ENCODE measurements at places on chromosomes 4 and X.

DNA sequence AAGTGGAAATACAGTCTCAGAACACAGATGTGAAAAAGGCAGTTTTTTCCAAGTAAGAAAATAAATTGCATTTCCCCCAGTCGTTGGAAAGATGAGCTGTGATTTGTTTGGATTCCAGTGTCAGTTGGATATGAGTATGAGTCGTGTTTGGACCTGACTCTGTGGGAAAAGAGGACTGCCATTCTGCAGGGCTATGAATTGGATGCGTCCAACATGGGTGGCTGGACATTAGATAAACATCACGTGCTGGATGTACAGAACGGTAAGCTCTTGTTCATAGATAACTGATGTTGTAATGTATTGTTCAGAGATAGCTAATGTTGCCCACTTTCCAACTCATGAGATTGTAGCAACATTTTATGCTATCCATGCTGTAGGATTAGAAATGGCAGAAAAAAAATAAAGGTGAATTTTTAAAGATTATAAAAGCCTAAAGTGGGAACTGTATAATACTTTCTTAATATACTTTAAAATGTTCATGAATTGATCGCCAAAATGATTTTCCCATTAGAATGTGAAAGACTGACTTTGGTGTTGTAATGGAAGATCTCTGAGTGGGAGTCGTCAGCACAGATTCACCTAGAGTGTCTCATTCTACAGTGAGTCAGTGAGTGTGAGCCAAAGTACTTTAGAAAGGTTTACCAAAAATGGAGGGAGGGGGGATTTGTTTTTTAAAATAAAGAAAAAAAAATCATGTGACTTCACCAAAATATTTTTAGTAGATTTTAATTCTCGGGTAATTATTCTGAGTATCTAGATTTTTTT, 178.7 kb downstream of the DCTD start:
- no peak for DNase-seq

DNA sequence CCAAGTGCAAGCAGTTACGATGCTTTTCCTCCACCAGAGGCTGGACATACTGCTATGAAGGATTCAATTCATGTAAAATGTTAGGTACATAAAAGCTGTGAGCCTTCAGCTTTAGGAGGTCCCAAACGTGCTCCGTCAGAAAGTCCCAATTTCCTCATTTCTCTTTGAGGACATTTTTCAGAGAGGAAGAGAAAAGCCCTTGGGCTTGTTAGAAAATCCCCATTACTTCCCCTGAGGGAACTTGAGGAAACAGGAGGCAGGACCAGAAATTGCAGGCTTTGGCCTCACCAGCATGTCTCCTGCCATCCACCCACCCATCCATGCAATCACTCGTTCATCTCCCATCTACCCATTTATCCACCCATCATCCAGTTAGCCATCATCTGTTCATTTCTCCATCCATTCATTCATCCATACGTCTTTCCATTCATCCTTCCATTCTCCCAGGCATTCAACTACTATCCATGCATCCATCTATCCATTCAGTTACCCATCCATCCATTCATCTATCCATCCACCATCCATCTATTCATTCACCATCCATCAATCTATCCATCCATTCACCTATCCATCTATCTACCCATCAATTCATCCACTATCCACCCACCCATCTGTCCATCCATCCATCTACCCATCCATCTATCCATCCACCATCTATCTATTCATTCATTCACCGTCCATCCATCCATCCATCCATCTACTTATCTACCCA, 223.5 kb downstream of the AFAP1 start:
- DNase-seq, result no peak

DNA sequence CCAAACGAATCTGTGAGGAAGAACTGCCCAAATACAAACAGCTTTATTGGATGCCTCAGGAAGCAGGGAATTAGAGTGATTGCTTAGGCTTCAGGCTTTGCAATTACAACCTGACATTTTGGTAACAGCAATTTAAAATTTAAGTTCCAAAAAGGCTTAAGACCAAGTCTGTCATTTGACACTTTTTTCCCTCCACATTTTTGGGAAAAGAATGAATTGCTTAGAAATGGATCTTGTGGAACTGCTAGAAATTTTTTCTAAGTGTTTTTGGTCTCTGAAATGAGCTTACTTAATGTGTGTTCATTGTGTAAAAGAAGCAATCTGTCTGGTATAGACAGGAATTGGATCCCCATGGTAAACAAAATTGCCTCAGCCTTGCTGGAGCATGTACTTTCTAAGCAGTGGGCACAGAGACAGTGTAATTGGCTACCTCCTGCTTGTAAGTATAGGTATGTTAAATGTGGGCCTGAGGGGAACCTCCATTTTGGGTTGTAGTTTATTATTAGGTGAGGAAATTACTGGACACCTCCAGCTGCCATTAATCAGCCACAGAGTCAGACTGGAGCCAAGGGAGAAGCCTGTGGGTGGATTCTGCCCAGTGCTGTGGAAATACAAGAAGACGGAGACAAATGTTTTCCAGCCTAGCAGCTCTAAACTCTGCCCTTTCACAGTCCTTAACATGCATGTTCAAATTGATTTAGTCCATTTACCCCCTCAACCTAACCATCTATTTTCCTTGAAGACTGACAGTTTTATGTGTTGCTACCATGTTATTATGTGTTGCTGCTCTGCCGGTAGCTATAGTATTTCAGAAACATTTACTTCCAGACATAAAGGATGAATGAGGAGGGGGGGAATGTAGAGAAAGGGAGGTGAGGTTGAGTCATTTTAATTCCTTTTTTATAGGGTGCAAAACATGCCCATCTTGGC, 473.0 kb downstream of the SPRY1 start:
- DNase-seq, result peak; percentile 14

DNA sequence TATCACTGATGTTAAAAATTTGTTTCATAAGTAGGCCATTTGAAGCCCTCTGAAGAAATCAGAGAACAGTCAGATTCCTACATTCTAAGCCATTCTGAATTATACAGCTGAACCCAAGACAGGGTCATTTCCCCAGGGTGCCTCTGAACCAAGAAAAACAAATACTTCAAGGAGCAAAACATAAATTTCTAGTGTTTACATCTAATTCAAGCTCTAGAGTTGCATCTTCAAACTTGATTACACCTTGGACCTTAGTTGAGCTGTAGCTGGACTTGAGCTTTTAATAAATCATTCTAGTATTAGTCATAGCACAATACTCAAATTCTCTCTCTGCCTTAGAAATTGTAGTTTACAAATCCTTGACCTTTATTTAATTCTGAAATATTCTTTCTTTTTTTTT, 87.6 kb upstream of the IL15 start:
- DNase-seq, result no peak

DNA sequence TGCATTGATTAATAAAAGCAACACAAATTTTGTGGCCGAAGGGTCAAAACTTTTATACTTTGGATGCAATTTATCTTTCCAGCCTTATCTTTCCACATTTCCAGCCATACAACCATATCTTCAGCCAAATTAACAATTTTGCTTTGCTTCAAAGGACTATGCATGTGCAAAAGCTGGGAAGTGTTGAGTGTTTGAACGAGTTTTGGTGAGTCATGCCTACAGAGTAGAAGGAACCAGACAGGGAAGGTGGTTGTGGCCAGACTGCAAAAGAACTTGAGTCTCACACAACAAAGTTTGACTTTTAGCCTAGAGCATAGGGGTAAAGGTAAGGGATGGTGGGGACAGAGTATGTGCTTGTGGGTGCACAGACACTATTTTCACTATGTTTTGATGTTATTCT, 53.0 kb upstream of the GABRA2 start:
- no peak for DNase-seq

GRCh38 chr4:165921546-165921945, 48.5 kb downstream of the TLL1 start:
- no peak for DNase-seq

- peak; percentile 68 for DNase-seq
Observed at GRCh38 chr4:3203971-3204431, 45.0 kb upstream of the MSANTD1 start.

DNA sequence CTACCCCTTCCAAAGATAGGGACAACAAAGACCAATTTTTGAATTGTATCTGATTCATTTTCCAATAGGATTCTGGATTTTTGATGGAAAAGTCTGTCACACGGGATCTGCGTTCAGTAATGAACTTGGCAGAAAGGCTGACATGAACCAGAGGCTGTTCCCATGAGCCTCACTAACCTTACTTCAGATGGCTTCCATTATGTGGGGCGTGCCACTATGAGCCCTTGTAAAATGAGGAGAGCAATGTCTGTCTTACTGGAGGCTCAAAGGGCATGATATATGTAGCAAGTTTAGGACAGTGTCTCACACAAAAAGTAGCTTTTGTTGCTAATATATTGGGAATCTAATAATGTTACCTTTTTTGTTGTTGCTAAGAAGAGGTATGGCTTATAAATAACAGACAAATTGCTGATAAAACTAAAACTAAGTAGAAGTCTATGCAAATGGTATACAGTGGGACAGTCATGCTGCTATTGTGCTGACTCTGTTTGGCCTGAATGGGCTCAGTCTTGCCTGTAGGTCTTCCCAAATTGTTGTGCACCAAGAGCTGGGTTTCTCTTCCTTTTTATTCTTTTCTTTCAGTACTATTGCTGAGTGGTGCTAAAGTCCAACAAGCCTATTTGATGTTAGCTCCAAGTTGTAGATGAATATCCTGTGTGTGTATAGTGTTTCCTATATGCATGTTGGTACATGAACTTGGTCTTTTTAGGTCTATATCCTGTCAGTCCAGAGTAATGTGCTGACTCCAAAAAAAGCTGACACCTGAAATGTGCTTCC, 132.1 kb downstream of the SPRY1 start:
- DNase-seq, result no peak

DNA sequence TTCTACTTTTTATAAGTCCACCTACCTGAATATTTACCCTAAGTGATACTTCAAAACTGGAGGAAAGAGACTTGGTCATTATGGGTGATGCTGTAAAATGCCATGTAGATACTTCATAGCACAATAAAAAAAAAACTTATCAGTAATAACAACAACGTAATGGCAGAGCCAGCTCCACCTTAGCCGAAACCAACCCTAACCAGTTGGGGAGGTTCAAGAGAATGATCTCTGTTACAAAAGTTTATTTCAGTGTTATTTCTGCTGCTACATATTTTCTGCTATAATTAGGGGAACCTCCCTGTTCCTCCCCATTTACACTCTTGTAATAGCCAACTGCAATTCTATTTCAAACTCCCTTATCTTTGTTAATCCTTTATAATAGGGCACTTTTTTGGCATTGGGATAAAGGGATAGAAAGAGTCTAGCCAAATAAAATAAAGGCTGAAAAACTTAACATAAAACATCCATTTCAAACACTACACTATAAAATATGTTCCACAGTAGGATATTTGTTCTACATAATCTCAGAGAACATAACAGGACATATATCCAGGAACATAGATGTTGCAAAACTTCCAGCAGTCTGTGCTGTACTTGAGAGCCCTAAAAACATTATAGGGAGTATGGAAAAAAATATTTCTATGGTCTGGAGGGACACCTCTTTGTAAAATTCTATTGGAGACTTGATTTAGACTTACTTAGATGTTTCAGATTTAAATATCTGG, 138.7 kb upstream of the POF1B start:
- no peak for DNase-seq

DNA sequence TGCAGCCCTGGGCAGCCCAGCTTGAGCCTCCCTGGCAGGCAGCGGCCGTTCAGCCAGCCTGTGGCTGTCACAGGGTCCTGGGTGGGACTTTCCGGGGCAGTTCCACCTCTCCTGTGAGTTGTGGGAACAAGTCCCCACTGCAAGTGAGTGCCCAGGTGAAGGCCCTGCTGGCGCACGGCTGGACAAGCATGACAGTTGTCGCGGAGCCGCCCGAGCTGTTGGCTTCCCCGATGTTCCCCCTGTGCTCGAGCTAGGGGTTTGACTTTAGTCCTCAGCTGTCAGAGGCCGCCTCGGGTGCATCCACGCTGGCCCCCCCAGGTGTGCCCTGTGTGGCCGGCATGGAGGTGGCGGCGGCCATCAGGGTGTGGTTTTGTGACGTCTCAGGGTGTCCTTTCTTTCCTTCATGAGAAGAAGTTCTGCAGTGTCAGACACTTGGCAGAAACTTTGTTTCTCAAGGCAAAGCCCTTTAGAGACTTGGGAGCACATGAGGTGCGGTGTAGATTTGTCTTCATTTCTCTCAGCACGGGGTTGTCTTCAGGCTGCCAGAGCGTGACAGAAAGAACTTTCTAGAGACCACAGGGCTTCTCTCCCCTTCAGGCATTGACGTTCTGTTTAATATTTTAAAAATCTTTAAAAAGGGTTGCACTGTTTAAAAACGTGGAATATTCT, 69.4 kb upstream of the HGFAC start:
- DNase-seq, result no peak

DNA sequence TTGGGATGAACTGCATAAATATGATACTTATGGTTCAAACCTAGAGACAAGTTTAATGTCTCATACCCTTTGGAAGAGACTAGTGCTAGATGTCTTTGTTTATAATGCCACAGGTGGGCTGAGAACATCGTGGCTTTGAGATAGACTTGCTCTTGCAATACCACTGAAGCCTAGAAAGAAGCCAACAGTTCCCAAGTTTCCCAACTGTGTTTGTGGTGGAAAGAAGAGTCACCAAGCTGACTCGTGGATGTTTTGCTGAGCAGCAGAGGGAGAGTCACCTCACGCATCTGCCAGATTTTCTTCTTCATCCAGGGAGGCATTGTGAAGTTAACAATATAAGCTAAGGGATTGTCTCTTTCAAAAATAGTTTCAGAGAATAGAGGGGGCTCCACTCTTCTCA, 1076.2 kb downstream of the C4orf33 start:
- peak; percentile 9 for DNase-seq

- DNase-seq, result no peak
Observed at GRCh38 chr4:58214376-58214775, 1104.2 kb upstream of the IGFBP7 start.

GRCh38 chr4:182624281-182624680, 292.9 kb downstream of the DCTD start:
- DNase-seq, result no peak

DNA sequence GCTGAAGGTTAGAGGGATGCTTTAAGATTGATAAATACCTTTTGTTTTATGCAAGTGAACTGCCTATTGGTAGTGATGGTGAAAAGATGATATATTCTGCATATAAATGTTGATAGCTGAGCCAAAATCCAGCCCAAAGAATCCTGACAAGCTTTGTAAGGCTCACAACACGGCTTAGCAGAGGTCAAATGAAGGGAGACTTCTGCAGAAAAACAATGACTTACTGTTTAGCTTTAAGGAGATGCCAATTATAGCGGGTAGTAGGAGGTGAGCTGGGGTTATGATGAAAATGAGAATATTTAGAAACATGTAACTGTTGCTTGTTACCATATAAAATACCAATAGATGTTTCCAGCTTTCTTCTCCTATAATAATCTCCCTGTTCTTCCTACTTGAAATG, 97.1 kb downstream of the AFF1 start:
- no peak for DNase-seq

- no peak for DNase-seq
Observed at GRCh38 chr4:177287255-177287654, 22.4 kb upstream of the NEIL3 start.

DNA sequence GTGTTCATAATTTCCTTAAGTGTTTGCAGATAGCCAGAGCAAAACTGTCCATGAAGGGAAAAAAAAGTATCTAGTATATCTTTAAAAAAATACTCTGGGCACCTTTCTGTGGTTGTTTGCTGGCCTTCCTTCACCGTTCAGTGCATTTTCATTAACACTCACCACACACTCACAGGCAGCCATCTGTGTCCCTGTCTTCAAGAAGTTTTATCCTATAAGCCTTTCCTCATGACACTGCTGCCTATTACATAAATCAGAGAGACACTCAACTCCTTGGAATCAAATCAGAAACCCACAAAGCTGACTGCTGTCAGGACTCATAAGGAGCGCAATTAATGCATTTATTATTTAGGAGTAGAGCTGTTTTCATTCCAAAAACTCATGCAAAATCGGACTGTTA, 1720.2 kb downstream of the PCDH7 start:
- no peak for DNase-seq
